ENCODE measurements at places on chromosomes 13 and 19.

GRCh38 chr13:30002577-30002976 lies 152.2 kb upstream of the UBL3 start:
- DNase-seq: no peak

DNA sequence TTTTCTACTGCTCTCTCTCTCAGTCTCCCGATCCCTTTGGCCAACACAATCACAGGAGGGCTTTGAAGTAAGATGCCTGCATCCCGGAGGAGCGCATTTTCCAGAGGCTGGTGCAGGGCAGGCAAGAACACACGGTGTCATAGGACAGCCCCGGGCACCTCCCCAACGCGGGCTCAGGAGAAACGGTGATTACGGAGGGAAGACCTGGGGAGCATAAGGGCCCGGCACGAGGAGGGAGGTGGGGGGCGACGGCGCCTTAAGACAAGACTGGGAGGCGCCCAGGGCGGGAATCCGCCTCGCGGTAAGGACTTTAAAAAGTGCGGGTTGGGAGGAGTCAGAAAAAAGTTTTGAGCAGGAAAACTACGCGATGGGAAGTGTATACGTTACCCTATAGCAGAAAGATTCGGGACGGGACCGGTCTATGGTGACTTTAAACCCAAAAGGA lies 18.7 kb upstream of the ZNF888 start:
- no peak for DNase-seq

DNA sequence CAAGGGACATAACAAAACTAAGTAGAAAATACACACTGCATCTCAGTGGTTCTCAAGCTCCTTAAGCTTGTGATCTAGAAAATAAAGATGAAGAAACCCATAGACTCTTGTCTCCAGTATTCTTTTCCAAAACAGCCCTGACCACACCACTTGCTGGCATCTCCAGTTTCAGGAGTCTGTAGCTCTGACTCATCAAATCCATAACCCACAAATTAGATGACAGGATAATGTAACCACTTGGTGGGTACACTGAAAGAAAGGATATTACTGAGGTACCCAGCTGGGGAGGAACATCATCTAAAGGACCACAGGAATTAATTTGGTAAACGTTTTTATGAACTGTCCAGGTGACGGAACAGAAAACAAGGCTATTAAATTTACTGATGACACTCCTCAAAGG lies 214.7 kb downstream of the VWA8 start:
- DNase-seq: no peak

DNA sequence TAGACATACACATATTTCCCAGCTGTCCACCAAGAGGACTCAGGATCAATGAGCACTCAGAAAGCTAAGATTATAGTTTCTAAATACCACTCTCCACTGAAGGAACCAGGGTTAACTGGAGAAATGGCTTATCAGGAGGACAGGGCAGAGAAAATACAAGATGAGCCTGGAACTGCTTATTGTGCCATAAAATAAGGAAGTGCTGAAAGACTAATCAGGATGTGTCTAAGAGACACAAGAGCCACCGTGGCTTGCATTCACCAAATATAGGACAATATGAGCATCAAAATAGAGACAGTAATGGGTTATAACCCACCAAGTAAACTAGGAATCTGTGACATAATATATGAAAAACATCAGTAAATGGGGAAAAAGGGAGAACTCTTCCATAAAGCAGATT lies 32.8 kb downstream of the KLF12 start:
- DNase-seq: no peak

Data from NCI-H526 treated with DMSO at 0.1 percent for 48 hours (cell line).